ENCODE measurements at places on chromosomes 16 and 17.

- DNase-seq = no peak
Measured at GRCh38 chr17:17170346-17170985, 35.7 kb downstream of the PLD6 start.

- no peak for DNase-seq
Measured at GRCh38 chr16:23195366-23195978, 12.9 kb downstream of the SCNN1G start.

- DNase-seq = no peak
Measured at GRCh38 chr16:67137605-67138004, 13.2 kb downstream of the B3GNT9 start.

DNA sequence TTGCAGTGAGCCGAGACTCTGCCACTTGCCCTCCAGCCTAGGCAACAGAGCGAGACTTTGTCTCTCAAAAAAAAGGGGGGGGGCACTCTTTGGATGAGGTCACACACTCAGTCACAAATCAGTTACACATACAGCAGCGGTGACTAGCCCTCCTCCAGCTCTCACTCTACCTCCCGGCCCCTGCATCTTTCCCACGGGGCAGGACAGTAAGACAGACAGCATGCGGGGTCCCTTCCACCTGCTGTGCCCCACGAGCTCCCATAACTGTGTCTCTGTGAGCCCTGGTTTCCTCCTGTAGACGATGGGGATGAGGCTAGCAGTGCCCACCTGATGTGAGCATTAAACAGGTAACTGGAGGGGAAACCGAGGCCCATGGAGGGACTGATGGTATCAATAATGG, 5.2 kb downstream of the CIBAR2 start:
- no peak for DNase-seq

GRCh38 chr17:60447375-60447774, 25.1 kb downstream of the CHCT1 start:
- no peak for DNase-seq

DNA sequence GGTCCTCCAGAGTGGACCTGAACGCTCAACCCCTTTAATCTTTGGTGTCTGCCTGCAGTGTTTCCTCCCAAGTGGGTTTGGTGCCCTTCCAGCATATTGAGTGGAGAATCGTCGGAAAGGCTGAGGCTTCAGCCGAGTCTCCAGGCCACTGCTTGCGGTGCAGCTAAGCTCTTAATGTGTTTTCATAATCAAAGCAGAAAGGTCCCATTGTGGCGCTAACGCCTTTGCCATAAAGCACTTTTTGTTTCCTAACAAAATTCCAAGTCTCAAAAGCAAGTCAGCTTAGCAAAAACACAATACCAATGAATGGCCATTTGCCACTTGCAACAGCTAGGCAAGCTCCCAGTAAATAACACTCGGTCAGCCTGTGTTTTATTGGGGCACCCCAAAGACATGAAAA, 57.6 kb downstream of the KSR1 start:
- DNase-seq = peak; percentile 6

DNA sequence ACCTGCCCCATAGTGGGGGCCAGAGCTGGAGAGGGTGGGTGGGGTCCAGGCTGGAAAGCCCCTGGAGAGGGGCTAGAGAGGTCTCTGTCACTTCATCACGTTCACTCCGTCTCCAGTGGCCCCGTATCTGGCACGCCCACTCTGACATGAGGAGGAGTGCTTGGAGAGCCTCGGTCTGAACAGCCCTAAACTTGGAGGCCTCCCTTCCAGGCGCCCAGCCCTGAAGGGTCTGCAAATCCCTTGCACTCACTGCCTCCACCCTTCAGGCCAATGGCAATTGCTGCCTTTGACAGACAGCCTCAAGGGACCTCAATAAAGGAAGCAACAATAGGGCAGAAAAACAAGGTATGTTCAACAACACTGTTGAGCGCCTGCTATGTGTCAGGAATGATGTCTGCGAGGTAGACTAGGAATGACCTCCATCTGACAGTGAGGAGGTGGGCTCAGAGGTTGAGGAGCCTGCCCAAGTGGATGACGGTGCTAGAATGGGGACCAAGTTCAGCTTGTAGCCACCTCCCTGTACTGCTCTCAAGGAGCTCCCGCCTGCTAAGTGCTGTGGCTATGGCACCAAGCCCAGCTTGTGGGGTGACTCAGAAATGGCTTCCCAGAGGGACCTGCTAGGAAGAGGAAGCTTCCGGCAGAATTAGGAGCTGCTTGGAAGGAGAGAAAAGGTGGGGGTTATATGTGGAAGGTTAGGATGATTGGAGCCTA, 2.9 kb upstream of the EPX start:
- no peak for DNase-seq

DNA sequence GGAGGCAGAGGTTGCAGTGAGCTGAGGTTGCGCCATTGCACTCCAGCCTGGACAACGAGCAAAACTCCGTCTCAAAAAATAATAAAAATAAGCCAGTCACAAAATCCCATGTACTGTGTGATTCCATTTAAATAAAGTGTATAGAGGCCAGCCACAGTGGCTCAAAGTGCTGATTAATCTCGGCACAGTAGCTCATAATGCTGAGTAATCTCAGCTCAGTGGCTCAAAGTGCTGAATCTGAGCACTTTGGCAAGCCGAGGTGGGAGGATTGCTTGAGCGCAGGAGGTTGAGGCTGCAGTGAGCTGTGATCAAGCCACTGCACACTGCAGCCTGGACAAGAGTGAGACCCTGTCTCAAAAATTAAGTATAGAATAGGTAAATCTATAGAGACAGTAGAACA, 4.9 kb downstream of the TMED6 start:
- no peak for DNase-seq

- DNase-seq = peak; percentile 60
Measured at GRCh38 chr16:6576606-6577005, 756.0 kb upstream of the RBFOX1 start.

GRCh38 chr17:7292194-7292593, 2.2 kb downstream of the YBX2 start:
- DNase-seq = no peak

DNA sequence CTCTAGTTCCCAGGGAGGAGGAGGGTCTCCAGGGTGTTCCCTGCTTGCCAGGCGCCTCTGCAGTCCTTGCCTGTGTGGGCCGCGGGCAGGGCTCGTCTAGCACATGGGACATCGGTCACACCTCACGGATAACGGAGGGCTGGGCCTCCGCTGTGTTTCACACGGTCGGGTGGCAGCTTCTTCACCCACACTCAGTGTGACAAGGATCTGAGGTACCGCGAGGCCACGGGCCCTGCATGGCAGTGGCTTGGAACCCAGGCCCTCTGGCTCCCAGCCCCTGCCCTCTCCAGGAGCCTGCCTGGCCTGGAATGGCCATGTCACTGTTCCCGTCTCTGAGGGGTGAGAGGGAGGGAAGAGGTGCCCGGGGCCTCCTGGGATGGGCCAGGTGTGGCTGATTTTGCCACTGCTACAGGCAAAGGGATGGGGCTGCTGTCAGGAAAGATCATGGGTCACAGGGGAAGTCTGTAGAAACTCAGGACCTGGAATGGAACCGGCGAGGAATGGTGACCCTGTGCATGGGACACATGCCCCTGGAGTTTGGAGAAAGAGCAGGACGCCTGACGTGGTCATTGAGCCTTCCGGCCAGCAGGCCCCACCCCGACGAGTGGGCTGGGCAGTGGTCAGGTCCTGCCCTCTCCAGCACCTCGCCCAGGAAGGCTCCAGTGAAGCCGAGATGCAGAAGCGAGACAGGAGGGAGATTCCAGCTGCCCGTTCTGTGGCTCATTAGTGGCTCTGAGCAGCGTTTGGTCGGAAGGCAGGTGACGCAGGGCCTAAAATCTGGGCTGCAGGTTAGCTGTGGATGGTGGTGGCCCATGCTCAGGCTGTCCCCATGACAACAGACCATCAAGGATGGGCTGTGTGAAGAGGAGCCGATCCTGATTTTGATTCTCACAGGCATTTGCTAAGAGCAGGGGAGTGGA, 76.5 kb upstream of the GSE1 start:
- no peak for DNase-seq

Data from cerebellar cortex (tissue), 1 donor.